Activated T-helper 1 cell treated with anti-CD3 and anti-CD28 coated beads, Interleukin-2, amount 50 U/mL, for 16 hours (primary cell): ENCODE measurements at places on chromosomes 13 and 19.

DNA sequence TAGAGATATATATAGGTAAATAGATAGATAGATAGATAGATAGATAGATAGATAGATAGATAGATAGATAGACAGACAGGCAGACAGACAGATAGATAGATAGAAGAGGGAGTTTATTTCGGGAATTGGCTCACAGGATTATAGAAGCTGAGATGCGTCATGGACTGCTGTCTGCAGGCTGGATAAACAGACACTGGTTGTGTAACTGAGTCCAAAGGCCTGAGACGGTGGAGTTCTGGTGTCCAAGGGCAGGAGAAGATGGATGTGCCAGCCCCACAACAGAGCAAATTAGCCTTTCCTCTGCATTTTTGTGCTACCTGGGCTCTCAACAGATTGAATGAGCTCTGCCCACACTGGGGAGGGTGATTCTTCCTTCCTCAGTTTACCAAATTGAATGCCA lies 2.7 kb downstream of the CYP4F3 start:
- DNase-seq, result no peak

- DNase-seq, result no peak
Measured at GRCh38 chr13:95033890-95034289, 267.4 kb downstream of the ABCC4 start.

- DNase-seq, result no peak
Measured at GRCh38 chr13:110984798-110985197, 69.9 kb upstream of the ANKRD10 start.

GRCh38 chr19:35236638-35237400 lies 8.3 kb upstream of the FAM187B start:
- DNase-seq, result no peak

DNA sequence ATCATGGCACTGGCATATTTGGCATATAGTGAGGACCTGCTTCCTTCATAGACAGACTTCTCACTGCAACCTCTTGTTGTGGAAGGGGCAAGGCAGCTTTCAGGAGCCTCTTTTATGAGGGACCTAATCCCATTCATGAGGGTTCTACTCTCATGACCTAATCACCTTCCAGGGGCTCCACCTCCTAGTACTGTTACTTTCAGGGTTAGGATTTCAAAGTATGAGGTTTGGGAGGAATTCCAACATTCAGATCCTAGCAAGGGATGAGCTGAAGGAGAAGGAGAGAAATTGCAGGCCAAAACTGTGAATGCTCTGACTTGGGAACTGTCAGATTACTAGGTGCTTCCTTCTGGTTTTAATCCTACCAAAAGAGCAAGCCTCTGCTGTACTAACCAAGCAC lies 87.8 kb downstream of the LMO7 start:
- DNase-seq, result no peak

DNA sequence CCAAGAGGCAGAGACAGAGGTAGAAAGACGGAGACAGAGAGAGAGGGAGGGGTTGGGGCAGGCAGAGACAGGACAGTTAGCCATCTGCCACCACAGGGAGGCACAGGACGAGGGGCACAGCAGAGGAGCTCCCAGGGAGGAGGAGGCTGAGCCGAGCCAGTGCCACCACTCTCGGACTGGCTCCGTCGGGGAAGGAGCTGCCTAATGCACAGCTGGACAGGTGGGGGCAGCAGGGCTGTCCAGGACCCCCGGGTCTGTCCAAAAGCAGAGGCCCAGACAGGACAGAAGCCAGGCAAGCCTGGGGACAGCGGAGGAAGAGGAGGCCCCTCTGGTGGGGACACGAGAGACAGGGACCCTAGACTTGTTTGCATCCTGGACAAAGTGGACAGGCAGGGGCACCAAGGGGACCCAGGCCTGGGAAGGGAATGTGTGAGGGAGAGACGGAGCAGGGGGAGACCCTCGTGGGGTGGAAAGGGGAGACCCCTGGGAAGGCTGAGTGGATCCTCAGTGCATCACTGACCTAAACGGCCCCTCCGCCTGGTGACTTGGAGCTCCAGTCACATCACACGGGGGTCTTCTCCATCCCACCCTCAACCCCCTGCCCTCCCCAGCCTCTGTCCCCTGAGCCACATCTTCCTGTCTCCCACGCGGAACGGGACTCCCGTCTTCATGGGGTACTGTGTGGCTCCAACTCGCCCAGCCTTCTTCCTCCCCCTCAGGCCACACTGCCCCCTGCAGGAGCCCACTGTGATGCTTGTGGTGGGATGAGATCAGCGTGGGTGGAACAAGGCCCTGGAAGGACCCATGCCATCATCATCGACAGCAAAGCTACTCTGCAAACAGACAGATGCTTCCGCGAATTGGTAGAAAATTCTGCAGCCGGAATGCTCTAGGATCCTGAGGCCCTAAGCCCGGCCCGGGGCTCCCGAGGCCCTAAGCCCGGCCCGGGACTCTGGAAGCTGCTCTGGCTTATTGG lies 915 bp downstream of the F10 start:
- no peak for DNase-seq

DNA sequence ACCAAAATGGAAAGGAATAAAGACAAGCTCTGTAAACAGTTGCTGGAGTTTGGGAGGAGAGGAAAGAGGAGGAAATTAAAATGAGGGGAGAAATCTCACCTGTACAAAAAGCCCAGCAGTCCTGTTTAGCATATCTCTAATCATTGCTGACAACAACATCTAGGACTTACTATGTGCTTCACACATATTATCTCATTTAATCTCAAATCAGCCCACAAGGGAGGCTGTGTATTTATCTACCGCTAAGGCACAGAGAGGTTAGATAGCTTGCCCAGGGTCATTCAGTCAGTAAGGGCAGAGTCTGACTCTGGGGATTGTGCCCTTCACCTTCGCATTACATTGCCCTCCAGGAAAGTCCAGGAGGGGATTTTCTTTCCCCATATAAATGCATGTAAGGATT lies 233.3 kb downstream of the DLEU7 start:
- DNase-seq, result no peak

- DNase-seq, result peak; percentile 47
Measured at GRCh38 chr19:2578901-2579677, 103.2 kb downstream of the GADD45B start.

- no peak for DNase-seq
Measured at GRCh38 chr19:14198384-14199376, 7.3 kb downstream of the ADGRL1 start.

DNA sequence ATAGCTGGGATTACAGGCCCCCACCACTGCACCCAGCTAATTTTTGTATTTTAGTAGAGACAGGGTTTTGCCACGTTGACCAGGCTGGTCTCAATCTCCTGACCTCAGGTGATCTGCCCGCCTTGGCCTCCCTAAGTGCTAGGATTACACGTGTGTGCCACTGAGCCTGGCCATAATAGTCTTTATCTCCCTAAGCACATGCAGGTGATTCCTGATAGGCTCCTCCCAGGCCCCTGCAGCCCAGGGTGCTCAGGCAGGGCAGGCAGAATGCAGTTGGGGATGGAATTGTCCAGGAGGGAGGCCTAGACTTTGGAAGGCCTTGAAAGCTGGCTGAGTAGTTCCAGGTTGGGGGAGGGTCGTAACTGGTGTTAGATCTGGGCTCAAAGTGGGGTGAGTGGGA lies 8.5 kb downstream of the ZNF526 start:
- DNase-seq, result no peak

DNA sequence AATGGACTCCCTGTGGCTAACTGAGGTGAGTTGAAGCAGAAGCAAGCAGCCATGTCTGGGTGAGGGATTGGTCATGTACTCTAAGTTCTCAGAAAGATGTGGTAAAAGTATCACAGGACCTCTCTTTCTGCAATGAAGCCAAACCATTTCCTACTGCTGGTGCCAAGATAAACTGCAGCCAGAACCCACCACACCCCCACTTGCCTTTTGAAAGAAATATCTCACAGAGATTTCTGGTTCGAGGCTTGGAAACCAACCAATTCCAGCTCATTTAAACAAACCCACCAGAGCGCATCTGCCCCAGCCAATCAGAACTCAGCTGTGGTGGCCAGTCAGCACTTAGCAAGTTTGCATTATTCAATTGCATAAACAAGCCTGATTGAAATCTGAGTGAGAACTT lies 204.5 kb upstream of the ATXN8OS start:
- no peak for DNase-seq
